Gastroesophageal sphincter (tissue), 4 donors: ENCODE measurements at places on chromosomes 7 and 10. TPM values are rescaled to one million over a fixed set of nuclear protein-coding genes. Genes with fewer than 3 reads are reported as not detected.
A peak's percentile ranks its signal among the peaks of the same experiment; 100 is the strongest.

DNA sequence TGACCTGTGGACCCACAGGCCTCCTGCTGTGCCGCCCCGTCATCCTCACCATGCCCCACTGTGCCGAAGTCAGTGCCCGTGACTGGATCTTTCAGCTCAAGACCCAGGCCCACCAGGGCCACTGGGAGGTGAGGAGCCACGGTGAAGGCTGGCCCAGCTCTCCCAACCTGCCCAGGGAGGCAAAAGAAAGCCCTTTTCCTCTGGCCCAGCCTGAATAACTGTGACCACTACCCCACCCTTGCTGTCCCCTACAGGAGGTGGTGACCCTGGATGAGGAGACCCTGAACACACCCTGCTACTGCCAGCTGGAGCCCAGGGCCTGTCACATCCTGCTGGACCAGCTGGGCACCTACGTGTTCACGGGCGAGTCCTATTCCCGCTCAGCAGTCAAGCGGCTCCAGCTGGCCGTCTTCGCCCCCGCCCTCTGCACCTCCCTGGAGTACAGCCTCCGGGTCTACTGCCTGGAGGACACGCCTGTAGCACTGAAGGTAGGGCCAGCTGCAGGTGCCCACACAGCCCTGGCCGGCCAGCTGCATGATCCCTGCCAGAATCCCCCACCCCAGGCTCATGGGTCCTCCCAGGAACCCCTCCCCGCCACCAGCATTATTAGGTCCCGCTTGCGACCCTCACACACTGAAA is 25.5 kb upstream of the SLC29A3 start:
- no peak for ATAC-seq
- no peaks in the 10 kb centered on the region for H3K4me1 ChIP-seq
- no peak overlapping the region for H3K27ac ChIP-seq

- H3K4me1 ChIP-seq, result no peaks in the 10 kb centered on the region
- H3K27me3 ChIP-seq, result no peaks in the 10 kb centered on the region
- H3K4me3 ChIP-seq, result no peak overlapping the region
- no peak overlapping the region for H3K27ac ChIP-seq
Measured at GRCh38 chr7:85289279-85289678, 102.4 kb upstream of the SEMA3D start.

The SUFU gene
- 7.6 TPM for total RNA-seq

GRCh38 chr7:2516194-2516555 is 3.4 kb upstream of the LFNG start:
- no peaks in the 10 kb centered on the region for H3K36me3 ChIP-seq
- no peak for ATAC-seq
- H3K27me3 ChIP-seq, result peaks cover 24% of the 10 kb centered on the region
- no peak overlapping the region for H3K4me3 ChIP-seq

DNA sequence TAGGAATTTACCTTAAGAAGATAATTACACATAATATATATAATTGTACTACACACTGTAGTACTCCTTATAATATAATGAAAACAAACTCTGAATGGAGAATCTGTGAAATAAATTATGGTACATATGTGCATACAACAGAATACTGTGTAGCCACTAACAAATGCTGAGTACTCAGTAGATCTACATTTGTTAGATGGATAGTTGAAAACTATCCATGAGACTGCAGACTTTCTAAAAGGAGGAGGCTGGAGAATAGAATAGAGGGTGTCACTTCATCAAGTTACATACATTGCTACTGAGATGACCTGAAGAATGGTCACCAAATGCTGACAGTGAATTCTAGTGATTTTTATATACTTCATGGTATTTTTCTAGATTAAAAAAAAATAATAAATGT is 68.7 kb upstream of the OGDHL start:
- no peaks in the 10 kb centered on the region for H3K27me3 ChIP-seq
- H3K27ac ChIP-seq, result no peak overlapping the region
- H3K4me1 ChIP-seq, result no peaks in the 10 kb centered on the region
- peaks cover 3% of the 10 kb centered on the region for H3K36me3 ChIP-seq

The CCDC172 gene
- total RNA-seq, result not detected

DNA sequence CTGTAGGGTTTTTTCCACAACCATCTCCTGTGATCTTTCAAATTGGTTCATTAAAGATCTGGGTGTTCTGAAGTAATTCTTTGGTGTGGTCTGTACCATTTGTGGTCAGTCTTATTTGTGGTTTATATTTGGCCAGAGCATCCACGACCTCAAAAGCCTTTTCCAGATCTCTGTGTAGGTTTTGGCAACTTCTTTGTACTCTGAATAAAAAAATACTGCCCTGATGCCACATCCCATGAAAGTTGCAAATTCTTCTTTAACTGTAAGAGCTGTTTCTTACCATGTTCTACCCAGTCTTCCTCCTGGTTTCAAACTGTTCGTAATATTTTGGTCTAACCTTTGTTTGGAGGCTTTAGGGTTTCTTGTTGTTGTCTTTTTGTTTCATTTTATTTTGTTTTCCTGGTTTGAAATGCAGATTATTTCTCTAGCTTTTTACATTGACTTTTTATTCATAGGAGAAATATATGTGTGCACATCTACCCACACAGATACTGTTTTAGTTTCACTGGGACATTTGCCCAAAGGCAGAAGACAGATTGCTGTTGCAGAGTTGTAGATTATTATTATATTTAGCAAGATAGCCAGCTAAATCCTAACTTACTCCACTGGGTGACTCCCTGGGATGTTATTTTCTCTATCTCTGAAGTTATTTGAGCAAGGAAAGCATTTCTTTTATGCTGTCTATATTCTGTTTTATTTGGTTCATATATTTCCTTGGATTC is 123.2 kb upstream of the SAMD8 start:
- ATAC-seq, result peak; percentile 35
- H3K27me3 ChIP-seq, result no peaks in the 10 kb centered on the region
- H3K27ac ChIP-seq, result peak overlapping the region; percentile 39
- peaks cover 27% of the 10 kb centered on the region for H3K36me3 ChIP-seq
- H3K4me1 ChIP-seq, result peaks cover 18% of the 10 kb centered on the region

GRCh38 chr7:104530251-104530650 is 201.8 kb downstream of the LHFPL3 start:
- H3K4me3 ChIP-seq, result no peak overlapping the region
- no peaks in the 10 kb centered on the region for H3K4me1 ChIP-seq
- no peak overlapping the region for H3K27ac ChIP-seq
- no peaks in the 10 kb centered on the region for H3K27me3 ChIP-seq
- H3K36me3 ChIP-seq, result no peaks in the 10 kb centered on the region
- ATAC-seq, result no peak

- no peaks in the 10 kb centered on the region for H3K36me3 ChIP-seq
- no peaks in the 10 kb centered on the region for H3K27me3 ChIP-seq
- H3K27ac ChIP-seq, result no peak overlapping the region
Measured at GRCh38 chr7:32605032-32605431, 109.7 kb downstream of the AVL9 start.

The ZNF804B gene
- not detected for total RNA-seq

GRCh38 chr10:119350502-119351097 is 143.2 kb downstream of the GRK5 start:
- H3K36me3 ChIP-seq, result no peaks in the 10 kb centered on the region
- H3K4me1 ChIP-seq, result peaks cover 23% of the 10 kb centered on the region
- H3K4me3 ChIP-seq, result no peak overlapping the region
- H3K27me3 ChIP-seq, result no peaks in the 10 kb centered on the region
- ATAC-seq, result peak; percentile 43

The SYCE1 gene
- total RNA-seq, result 10.4 TPM

DNA sequence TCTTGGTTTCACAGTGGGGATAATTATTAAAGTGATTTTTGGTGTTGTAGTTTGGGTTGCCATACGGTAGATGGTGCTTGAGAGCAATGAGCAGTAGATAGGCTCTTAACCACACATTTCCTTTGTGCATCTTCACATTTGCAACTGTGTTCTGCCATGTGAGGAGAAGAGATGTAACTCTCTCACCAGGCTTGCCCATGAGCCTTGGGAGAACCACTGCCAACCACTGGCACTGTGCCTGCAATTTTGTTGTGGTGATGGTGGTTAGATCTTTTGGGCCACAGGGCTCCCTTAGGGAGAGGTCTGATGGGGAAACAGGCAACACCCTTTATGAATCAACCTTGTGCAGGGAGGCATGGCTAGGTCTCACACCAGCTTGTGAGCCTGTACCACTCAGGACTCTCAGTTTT is 204.3 kb downstream of the CCDC7 start:
- H3K4me1 ChIP-seq, result no peaks in the 10 kb centered on the region
- H3K36me3 ChIP-seq, result peaks cover 12% of the 10 kb centered on the region
- H3K27me3 ChIP-seq, result no peaks in the 10 kb centered on the region
- no peak overlapping the region for H3K27ac ChIP-seq
- no peak overlapping the region for H3K4me3 ChIP-seq
- ATAC-seq, result no peak

The OGDHL gene
- total RNA-seq, result 1.8 TPM

GRCh38 chr10:29657719-29658274 is 23.0 kb upstream of the SVIL start:
- peaks cover 35% of the 10 kb centered on the region for H3K36me3 ChIP-seq
- ATAC-seq, result no peak
- no peak overlapping the region for H3K27ac ChIP-seq
- H3K27me3 ChIP-seq, result no peaks in the 10 kb centered on the region

The DYDC2 gene
- total RNA-seq, result not detected

The VWA2 gene
- total RNA-seq, result 0.25 TPM

DNA sequence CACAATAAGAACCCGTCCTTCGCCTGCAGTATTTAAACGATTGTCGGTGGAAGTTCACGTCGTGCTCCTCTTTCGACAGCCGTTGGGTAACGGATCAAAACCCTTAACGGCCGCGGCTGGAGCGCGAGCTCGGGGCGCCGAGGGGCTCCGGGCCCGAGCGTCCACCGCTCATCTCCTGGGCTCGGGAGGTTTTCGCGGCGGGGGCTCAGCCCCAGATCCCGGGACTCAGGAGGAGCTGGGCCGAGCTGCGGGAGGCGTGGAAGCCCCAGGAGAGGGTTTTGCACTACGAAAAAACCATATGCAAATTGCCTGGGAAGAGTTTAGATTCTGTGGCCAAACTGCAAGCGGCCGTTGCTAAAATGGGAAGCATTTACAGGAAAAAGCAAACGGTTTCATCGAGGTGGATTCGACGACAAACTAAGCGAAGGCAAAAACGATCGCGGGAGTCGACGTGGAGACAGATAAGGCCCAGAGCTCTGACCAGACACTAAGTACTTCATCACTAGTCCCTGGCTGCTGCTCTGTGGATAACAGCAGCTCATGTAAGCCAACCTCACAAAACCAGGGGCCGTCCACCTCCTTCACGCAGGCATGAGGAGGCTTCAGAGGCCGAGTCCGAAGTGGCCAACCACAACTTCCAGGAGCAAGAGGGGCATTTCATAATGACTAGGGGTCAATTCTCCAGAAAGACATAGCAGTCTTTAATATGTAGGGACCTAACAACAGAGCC is 129.7 kb downstream of the MARCHF5 start:
- peak overlapping the region; percentile 45 for H3K4me3 ChIP-seq
- peaks cover 33% of the 10 kb centered on the region for H3K27me3 ChIP-seq
- H3K36me3 ChIP-seq, result no peaks in the 10 kb centered on the region
- no peak for ATAC-seq
- H3K27ac ChIP-seq, result no peak overlapping the region

DNA sequence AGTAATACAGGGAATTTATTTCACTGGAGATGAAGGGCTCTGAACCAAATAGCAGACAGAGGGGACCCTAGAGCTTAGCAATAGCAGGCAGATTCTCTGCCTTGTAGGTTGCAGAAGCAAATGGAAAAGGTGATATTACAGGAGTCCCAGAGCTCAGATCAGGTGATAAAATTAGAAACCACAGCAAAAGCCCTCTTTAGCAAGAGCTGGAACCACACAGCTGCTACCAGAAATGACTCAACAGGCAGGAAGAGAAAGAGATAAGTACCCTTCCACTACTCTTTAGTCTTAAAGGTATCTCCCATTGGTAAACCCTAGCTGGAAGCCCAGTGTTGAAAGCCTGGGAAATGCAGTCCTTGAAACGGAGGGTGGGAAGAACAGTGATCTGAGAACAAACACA is 535.6 kb upstream of the GHITM start:
- no peaks in the 10 kb centered on the region for H3K36me3 ChIP-seq
- H3K4me3 ChIP-seq, result no peak overlapping the region
- no peaks in the 10 kb centered on the region for H3K4me1 ChIP-seq
- no peaks in the 10 kb centered on the region for H3K27me3 ChIP-seq
- no peak for ATAC-seq
